EH (cell line): ENCODE measurements at places on chromosomes 7 and 10.

DNA sequence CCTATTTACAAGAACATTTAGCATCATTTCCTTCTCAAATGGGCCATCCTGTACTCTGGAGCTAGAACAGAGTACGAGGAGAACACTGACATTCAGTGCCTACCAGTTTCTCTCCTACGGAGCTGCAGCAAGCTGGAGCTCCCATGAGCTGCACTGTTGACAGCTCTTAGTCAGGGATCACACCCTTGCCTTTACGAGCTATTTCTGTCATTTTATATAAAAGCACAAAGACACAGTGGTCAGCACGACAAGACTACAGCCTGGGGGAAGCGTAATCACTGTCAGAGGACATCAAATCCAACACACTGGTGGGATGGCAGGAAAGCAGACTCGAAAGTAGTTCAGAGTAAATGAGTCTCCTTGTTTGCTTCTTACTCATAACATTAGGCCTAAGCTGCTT is 2.7 kb downstream of the CDCA7L start:
- DNase-seq: peak; percentile 43

DNA sequence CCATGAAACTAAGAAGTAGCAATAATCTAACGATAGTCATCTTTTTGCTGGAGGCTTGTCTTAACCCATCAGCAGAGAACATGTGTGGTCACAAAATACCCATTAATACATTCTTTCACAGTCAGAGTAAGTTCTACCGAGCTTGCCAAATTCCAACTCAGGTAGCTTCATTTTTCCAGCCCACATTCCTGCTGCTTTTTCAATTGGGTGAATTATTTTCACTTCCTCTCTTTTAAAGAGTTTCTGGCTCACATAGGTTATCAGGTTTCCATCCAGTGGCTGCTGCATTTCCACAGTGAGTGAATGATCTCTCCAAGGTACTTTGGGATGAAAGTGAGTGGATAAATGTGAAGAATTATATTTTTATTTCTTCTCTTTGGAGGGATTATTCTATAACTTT is 233.1 kb downstream of the SEMA3E start:
- DNase-seq: no peak

DNA sequence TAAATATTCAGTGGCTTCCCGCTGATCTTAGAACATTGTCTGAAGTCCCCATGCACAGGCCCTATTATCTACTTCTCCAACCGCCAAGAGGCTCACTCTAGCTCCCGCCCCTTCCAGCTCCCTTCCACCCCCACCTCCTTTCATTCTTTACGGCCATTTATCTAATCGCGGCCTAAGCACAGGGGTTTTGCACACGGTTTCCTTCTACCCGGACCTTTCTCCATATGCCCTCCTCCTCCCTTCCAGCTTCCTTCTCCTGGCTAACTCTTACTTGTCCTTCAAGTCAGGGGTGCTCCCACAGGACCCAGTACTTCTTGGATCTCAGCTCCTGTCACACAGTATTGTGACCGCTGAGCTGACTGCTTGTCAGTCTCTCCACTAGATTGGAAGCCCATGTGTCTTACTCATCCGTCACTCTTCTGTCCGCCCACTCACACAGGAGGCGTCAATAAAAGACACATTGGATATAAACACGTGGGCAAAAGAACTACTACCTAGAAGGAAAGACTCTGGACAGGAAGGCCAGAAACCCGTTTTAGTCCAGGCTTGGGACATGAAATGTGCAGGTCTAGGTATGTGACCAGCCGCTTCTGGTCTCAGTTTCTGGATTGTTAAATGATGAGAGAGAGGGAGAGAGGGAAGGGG is 20.2 kb upstream of the HPS1 start:
- DNase-seq: no peak

DNA sequence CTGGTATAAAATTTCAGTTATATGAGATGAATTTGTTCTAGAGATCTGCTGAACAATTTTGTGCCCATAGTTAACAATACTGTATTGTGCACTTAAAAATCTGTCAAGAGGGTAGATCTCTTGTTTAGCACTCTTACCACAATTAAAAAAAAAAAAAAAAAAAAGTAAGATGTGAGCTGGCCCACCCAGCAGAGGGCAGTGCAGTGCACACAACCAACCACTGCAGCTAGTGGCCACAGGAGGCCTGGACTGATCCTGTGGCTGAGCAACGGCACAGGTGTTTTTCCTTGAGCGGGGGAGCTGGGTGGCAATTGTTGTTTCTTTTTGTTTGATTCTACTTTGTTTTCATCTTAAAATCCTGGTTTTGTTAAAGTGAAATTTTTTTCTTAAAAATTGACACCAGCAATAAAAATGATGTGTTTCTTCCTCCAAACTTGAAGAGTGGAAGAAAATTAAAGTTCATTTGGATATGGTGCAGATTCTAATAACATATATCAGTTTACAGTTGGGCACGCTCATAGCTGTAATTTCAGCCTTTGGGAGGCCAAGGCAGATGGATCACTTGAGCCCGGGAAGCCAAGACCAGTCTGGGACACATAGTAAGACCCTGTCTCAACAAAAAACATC is 171.1 kb upstream of the TBX20 start:
- DNase-seq: peak; percentile 59

DNA sequence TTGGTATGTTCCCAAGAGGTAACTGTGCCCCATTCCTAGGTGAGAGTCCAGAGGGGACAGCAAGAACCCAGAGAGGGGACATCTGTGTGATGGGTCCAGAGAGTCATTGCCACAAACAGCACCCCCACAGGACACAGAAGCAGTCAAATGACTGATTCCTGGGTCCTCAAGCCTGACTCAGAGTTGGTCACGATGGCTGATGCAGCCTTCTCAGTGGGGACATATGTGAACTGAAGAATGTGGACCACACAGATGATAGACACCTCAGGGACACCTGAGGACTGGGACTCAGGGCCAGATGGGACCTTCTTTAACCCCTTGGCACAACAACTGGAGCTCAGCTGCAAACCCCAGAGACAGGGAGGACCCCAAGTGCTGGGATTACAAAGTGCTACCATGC is 96.5 kb downstream of the STRA8 start:
- no peak for DNase-seq

DNA sequence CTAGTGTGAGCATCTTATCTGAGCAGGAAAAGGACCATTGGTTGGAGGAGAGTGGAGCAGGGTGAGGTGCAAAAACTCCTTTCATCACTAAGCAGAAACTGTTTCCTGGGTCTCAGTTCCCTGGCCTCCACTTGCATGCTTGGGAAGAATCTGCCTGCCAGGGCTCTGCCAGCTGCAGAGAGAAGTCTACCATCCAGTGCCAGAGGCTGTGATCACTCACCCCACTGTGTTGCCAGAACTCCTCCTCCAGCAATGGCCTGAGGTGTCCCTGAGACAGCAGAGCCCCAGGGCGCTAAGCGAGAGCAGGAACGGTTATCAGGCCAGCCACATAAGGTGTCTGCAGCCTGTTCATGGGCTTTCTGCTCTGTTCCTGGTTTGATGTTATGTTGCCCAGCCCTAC is 991.4 kb downstream of the CCSER2 start:
- DNase-seq: no peak

GRCh38 chr7:16365952-16366351 is 55.4 kb downstream of the CRPPA start:
- DNase-seq: no peak

GRCh38 chr7:96198047-96198636 is 123.8 kb downstream of the SLC25A13 start:
- DNase-seq: no peak

DNA sequence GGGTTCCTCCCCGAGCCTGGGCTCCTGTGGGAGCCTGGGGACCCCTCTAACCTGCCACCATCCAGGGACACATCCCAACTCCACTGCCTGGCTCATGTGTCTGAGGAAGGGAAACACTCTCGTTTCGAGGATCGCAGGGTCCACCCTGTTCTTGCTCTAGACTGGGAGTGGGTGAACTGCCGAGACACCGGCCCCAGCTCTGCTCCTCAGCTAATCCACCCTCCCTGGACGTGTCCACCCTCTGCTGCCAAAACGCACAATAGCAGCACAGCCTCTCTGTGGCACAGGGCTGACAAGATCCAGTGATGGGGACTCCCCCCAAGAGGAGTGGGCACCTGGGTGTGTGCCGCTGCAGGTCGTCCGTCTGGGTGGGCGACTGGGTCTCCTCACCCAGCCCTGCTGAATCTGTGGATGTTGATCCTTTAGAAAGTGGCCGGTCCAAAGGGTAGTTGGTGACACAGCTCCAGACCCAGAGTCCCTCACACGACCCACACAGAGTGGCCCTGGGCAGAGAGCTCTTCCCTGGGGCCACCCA is 65.2 kb upstream of the FAM20C start:
- no peak for DNase-seq

GRCh38 chr10:60480865-60481563 is 91.3 kb upstream of the ANK3 start:
- DNase-seq: peak; percentile 82

DNA sequence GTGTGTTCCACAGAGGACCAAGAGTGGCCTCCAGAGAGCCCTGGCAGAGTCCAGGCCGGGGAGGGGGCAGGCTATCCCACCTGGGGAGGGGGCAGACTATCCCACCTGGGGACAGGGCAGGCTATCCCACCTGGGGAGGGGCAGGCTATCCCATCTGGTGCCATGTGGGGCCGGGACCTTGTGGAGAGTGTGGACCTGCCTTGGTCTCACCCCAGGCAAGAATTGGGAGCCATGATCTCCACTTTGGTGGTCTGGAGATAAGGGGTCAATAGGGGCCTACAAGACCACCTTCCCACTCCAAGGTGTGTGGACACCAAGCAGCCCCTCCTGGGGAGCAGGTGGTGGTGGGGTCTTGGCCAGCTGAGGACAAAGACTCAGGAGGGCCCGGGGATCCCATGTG is 138.2 kb downstream of the EBF3 start:
- no peak for DNase-seq

GRCh38 chr7:14125998-14126397 is 136.5 kb upstream of the ETV1 start:
- DNase-seq: no peak

- DNase-seq: no peak
These were observed 22.6 kb upstream of the PSMG3 start for GRCh38 chr7:1592299-1592871.

DNA sequence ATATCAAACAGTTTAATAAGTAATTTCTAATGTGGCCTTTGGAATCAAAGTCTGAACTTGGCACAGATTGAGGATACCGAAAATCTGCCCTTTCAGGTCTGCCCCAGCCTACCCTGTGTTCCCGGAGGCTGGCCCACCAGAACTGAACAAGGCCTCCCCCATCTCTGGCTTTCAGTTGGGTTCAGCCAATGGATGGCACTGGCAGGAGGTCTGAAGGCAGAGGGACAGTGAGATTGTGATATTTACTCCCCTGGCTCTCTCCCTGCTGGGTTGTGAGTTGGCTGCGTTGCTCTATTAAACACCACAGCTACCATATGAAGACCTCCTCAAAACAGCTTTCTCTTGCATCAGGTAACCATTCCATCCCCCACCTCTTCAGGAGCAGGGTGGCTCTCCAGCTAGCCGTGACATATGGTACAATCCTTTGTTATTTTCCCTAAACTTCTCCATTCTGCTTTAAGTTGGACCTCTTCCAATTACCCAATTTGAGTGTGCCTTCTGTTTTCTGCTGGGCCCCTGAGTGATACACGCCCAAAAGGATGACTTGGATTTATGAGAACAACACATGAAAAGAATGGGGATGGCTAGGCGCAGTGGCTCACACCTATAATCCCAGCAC is 28.1 kb downstream of the DNMBP start:
- no peak for DNase-seq

DNA sequence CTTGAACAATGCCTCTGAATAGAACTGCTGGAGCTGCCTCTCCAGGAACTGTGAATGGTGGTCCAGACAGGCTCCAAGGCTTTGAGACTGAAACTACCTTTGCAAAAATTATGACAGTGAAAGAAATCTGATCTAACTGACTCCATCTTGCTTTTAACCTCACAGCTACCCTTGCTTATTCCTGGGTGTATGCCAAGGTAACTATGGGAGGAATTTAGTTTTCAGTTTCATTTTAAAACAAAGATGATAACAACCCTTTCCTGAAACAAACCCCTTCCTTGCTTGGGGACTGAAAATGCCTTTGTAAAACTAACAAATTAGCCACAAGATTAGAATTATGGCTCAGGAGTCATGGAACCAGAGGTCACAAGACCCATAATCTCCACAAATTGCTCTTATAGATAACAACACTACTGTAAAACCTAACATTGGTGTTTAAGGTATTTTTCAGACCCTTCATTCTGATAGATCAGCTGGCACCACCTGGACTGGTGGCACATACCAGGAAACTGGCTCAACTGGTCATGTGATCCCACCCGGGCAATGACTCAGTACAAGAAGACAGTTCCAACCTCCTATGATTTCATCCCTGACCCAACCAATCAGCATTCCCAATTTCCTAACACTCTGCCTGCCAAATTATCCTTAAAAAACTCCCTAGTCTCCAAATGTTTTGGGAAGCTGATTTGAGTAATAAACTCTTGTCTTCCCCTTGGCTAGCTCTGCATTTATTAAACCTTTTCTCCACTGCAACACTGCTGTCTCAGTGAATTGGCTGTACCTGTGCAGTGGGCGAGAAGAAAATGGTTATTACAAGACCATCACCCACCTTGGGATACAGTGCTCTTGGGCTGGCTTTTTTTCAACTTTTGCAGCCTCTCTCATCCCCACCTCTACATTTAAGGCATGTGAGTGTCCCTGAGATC is 608.1 kb downstream of the TYW1 start:
- DNase-seq: no peak

GRCh38 chr7:19747740-19748339 is 25.6 kb downstream of the TMEM196 start:
- peak; percentile 15 for DNase-seq

DNA sequence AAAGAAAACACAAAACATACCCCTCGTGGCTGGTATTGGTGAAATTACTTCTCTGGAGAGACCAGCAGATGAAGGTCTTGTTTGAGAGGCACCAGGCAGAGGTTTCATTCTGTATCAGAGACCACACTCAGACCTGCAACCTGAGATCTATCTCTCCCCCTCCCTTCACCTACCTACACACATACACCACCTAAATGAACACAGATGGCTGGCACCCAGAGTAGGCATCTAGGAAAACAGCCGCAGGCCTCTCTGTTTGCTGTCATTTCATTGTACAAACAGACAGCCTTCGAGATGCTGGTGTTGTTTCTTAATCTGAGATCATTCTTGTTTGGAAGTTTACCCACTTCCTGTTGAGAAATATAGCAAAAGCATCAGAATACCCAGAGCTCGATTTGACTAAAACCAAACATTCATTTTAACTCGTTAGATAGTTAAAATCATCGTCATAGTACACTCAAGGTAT is 173.9 kb upstream of the SLC25A13 start:
- DNase-seq: no peak

DNA sequence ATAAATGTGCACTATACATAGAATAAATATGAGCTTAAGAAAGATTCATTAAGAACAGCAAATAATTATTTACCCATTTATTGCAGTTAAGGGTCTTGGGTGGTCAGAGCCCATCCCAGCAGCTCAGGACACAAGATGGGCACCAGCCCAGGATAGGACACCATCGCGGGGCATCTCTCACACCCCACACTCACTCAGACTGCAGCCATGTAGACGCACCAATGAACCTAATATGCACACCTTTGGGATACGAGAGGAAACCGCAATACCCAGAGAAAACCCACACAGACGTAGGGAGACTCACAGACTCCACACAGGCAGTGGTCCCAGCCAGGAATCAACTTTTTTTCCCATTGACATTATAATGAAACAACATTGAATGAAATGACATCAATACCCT is 36.0 kb downstream of the CARD11 start:
- no peak for DNase-seq
